CD4-positive, alpha-beta memory T cell (primary cell): ENCODE measurements at places on chromosomes 13 and 19. TPM values are rescaled to one million over a fixed set of nuclear protein-coding genes. Genes with fewer than 3 reads are reported as not detected.

GRCh38 chr13:96252903-96253302, 163.0 kb downstream of the HS6ST3 start:
- no peaks in the 10 kb centered on the region for H3K4me1 ChIP-seq
- no peak for DNase-seq
- H3K27me3 ChIP-seq, result no peaks in the 10 kb centered on the region
- no peak overlapping the region for H3K27ac ChIP-seq
- H3K36me3 ChIP-seq, result no peaks in the 10 kb centered on the region

- no peak overlapping the region for H3K4me3 ChIP-seq
- H3K4me1 ChIP-seq, result peaks cover 37% of the 10 kb centered on the region
- H3K27me3 ChIP-seq, result peaks cover 61% of the 10 kb centered on the region
- DNase-seq, result no peak
These were observed 2.8 kb upstream of the ONECUT3 start for GRCh38 chr19:1750343-1751021.

DNA sequence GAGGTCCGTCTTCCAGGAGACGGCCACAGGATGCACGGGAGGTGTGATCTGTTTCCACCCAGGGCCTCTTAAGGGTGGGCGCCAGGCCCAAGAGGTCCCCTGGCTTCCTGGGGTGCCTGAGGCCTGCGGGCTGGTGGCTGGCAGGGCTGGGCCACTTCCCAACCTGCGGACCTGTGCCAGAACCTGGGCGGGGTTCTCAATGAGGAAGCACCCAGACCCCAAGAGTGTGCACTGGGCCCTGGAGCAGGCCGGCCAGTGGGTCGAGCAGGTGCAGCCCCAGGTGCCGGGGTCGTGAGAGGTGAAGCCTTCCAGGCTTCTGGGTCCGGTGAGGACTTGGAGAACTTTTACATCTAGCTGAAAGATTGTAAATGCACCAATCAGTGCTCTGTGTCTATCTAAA, 6.7 kb upstream of the MICU2 start:
- H3K4me3 ChIP-seq, result no peak overlapping the region
- H3K4me1 ChIP-seq, result no peaks in the 10 kb centered on the region
- no peak overlapping the region for H3K27ac ChIP-seq
- DNase-seq, result peak; percentile 43
- H3K27me3 ChIP-seq, result peaks cover 2% of the 10 kb centered on the region
- no peaks in the 10 kb centered on the region for H3K36me3 ChIP-seq

Gene SMIM17
- not detected for total RNA-seq

Gene OR10H1
- not detected for total RNA-seq
